ENCODE measurements at places on chromosomes 1 and 21.

DNA sequence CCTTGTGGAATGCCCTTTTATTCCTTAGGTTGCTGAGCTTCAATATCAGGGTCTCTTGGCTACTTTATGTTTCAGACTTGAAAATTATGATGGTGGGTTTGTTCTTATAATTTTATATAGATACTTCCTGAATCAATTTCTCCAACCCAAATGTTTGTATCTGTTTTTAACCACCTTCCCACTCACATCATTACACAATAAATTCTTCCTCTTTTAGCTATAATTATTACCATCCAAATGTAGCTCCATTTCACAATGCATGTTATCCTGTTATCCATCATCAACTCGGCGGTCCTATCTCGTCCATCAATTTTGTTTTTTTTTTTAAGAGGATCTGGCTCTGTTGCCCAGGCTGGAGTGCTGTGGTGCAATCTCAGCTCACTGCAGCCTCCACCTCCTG, 357.6 kb upstream of the ZP4 start:
- no peak for DNase-seq

DNA sequence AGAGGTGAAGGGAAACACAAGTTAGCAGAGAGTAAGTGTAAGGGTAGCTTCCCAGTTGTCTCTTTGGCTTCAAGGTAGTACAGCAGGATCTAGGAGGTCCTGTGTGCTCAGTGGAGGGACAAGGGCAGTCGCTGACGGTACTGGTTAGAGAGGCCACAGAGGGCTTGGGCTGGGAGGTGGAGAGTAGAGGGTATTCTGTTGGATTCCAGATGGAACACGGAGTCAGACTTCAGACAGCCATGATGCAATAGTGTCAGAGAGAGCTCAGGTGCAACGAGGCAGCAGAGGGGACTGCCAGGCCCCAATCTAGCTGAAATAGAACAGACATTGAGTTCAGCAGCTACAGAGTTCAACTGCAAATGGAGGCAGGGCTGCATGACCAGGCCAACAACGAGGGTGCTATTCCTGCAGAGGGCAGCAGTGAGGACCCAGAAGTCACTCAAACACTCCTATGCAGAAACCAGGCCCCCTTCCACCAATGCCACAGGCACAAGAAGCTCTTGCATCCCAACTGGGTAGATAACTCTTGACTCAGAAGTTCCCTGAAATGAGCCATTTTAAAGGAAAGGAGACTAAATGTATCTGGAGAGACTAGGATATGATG, 325.0 kb upstream of the ESRRG start:
- DNase-seq = no peak

GRCh38 chr1:14561014-14561693, 37.3 kb upstream of the KAZN start:
- no peak for DNase-seq

- no peak for DNase-seq
These were observed 60.8 kb downstream of the ARHGEF16 start for GRCh38 chr1:3515272-3515671.

- no peak for DNase-seq
These were observed 39.7 kb downstream of the NUP210L start for GRCh38 chr1:154115180-154115579.

GRCh38 chr1:31577515-31578192, 1.3 kb downstream of the TINAGL1 start:
- no peak for DNase-seq

GRCh38 chr1:237972186-237972585, 81.5 kb upstream of the ZP4 start:
- DNase-seq = no peak

DNA sequence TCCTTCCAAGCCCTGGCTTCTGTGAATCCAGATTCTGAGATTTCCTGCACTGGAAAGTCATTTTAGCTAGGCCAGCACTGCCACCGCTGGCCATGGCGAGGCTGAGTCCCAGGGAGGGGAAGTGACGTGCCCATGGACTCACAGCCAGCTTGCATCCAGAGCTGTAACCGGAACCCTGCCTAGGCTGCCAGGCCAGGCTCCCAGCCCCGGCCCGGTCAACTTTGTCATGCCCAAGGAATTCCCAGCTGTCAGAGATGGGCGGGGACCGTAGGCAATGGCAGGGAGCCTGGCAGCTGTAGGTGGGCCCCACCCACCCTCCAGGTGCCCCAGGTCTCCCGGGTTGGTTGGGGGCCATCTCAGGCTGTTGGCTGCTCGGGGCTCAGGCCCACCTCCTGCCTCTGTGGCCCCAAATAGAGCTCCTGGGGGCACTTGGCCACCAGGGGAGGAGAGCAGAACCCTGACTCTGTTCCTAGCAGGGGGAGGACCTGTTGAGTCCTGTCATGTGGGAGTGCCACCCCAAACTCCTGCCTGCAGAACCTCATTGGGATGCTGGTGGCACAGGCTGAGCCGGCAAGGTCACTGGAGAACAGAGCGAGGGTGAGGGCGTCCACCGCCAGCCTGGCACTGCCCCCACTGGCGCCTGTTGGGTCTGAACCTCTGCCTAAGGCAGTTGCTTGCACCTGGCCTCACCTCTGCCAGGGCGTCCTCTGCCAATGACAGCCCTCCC, 57.8 kb downstream of the FOXO6 start:
- no peak for DNase-seq

DNA sequence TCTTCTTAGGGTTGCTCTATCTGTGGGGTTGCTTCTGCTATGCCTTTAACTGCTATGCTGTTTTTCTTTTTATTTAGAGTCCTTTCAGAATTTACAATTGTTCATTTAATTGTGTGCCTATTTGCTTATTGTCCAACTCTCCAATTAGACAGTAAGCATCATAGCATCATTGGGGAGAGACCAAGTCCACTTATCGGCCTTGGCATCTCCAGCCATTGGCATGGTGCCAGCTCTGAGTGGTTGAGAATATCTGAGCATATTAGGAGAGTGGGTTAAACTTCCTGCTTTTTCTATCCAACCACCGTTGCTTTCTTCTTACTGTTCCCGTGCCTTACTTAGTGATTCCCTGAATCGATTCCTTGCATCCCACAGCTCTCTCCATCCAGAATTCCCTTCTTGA, 535.0 kb downstream of the AJAP1 start:
- DNase-seq = no peak

GRCh38 chr1:220711056-220711809, 21.1 kb downstream of the C1orf115 start:
- DNase-seq = no peak

DNA sequence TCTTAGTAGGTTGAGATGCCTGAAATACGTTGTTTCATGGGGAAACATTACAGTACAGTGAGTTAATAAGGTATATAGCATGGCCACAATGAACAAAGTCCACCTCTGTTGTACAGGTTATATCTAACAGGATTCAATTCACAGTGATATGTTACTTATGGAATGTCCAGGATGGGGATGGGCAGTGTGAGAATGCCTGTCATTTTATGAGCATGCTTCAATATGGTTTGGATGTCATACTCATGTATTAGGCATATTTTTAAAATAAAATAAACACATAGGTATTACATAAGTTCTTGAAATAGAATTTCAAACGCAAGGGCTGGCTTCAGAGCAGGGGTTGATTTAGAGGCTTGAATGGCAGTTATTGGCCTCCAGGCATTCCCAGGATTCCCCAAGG, 6.1 kb upstream of the PHLDA3 start:
- no peak for DNase-seq

GRCh38 chr1:41678111-41678878, 193.8 kb upstream of the EDN2 start:
- DNase-seq = no peak

DNA sequence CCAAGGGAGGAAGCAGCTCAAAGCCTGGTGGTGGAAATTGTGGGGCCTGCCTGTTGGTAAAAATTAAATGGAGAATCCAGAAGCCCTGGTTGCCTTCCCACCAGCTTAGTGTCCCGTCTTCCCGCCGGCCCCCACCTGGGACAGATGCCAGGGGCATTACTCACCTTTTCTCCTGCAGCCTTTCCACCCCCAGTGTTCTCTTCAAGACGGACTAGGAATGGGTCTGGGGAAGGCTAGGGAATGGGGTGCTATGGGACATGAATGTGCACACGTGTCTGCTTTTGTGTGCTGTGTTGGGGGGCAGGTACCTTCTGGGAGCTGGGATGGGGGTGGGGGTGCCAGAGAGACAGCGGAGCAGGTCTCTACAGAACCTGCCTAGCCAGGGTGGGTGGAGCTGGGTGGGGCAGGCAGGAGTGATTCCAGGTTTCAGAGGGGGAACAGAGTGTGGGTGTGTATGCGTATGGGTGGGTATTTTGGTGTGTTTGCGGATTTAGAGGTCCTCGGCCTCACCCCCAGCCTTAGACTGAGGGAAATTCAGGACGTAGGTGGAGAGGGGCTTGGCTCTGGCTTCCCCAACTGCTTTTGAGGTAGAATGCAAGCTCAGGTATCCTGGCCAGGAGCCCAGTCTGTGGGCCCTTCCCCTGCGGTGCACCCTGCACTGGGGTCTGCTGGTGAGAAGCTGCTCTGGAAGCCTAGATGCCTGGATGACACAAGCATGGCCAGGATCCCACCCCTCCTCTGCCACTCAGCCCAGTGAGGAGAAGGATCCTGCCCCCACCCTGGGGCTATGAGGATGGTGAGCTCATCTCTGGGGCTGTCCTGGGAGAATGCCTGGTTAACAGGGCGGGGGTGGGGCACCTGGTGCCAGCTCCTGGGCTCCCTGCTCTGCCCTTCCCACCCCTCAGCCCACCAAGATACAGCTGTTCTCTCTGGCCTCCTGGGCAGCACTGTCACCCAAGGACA, 7.8 kb downstream of the VANGL2 start:
- no peak for DNase-seq

- DNase-seq = no peak
These were observed 5.0 kb downstream of the ABCA4 start for GRCh38 chr1:94115900-94116436.

DNA sequence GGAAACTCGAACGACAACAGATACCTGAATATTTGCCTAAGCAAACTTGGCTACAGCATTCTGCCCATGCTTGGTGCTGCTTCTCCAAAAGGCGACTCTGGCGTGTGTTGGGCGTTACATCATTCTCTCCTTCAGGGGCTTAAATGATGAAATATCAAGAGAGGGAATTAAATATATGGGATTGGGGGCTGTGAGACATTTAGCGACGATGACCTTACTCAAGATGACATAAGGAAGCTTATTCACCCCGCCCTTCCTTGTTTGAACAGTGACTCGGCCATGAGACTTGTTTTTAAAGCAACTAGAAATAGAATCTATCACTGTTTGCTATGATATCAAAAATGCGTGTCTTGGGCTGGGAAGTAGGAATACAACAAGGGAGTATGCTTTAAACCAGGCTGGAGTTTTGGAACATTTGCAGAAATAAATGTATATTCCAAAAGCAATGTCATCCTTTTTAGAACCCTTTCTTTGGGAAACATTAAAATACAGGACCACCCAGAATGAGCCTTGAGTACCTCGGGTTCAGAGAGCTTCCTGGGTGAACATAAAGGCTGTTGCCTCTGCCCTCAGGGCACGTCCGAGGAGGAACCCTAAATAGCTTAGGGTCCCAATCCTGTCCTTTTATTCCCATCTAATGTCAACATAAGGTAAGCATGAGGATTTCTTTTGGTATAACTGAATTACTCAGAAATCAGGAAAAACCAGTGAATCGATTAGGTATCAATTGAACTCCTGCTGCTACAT, 123.3 kb upstream of the SLC45A1 start:
- DNase-seq = no peak

- no peak for DNase-seq
These were observed 20.4 kb upstream of the WARS2 start for GRCh38 chr1:119160866-119161265.

DNA sequence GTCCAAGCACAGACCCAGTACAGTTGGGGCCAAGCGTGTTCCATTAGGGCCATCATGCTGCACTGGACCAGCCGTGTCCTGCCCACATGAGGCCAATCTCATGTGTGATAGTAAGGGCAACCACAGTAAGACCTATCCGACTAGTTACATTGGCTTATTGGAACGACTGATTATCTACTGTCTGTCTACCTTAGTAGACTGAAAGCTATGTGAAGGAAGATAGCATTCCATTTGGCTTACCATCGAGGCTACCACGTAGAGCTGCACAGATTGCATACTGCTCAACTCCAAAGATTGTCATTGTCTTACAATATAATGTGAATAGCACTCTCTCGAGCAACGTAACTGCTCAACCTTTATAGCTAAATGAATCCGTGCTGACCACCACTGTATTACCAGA, 10.6 kb downstream of the PTGER3 start:
- no peak for DNase-seq

- no peak for DNase-seq
These were observed 28.2 kb upstream of the DNAH14 start for GRCh38 chr1:224901087-224901810.

DNA sequence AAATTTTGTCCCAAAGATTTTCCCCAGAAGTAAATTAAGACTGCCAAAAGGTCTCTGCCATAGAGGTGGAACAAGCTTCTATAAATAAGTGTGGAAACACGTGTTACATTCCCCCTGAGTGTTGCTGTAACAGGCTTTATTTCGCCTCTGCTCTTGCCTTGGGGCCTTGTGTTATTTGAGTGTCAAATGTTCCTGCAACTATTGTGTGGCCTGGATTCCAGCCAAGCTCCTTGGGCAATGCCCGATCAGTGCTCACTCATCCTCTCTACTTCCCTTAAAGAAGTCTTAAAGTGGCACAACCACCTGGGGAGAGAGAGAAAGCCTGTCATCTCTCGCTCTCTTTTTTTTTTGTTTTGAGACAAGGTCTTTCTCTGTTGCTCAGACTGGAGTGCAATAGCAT, 156.7 kb downstream of the NR5A2 start:
- DNase-seq = no peak

- no peak for DNase-seq
These were observed 61.8 kb downstream of the RGS13 start for GRCh38 chr1:192697771-192698170.

- DNase-seq = no peak
These were observed 125.2 kb upstream of the PTBP2 start for GRCh38 chr1:96596226-96596922.

- DNase-seq = no peak
These were observed 22.4 kb upstream of the ADGRB2 start for GRCh38 chr1:31786366-31787060.

GRCh38 chr1:64572222-64572900, 102.4 kb downstream of the CACHD1 start:
- no peak for DNase-seq

DNA sequence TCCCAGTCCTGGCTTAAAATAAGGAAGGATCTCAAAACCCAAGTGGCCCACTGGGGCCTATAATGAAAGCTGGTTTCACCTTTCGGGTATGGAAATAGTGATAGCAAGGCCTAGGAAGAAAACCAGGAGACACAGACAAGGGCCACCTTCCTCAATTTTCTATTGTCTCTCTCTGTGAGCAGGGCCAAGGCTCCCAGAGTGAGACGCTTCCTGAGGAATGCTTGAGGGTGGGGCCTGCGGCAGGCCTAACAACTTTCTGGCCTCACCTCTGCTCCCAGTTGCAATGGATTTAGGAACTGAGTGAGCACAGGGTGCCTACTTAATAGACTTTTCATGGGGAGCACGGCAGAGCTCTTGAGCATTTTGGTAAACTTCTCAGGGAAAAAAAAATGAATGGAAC, 300.9 kb downstream of the ASTN1 start:
- no peak for DNase-seq

Measured in T-helper 9 cell (primary cell).